ENCODE measurements at places on chromosomes 2 and 18.
A peak's percentile ranks its signal among the peaks of the same experiment; 100 is the strongest.

DNA sequence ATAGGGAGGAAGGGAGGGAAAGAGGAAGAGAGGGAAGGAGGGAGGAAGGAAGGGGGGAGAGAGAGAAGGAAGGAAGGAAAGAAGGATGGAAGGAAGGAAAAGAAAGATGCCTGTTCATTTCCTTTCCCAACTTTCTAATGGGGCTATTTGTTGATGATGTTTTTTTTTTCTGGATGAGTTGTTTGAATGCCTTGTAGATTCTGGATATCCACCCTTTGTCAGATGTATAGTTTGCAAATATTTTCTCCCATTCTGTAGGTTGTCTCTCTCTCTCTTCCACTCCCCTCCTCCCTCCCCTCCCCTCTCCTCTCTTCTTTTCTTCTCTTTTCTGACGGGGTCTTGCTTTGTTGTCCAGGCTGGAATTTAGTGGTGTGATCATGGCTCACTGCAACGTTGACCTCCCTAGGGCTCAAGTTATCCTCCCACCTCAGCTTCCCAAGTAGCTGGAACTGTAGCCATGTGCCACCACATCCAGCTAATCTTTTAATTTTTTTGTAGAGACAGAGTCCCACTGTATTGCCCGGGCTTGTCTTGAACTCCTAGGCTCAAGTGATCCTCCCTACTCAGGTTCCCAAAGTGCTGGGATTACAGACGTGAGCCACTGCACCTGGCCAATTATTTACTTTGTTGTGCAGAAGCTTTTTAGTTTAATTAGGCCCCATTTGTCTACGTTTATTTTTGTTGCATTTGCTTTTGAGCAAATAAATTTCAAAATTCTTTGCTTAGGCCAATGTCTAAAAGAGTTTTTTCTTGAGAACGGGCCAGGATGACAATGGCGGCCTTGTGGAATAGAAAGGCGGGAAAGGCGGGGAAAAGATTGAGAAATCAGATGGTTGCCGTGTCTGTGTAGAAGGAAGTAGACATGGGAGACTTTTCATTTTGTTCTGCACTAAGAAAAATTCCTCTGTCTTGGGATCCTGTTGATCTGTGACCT, 57.3 kb upstream of the FAM117B start:
- DNase-seq, result no peak

- no peak for DNase-seq
Observed at GRCh38 chr2:70851704-70852103, 16.1 kb upstream of the CD207 start.

DNA sequence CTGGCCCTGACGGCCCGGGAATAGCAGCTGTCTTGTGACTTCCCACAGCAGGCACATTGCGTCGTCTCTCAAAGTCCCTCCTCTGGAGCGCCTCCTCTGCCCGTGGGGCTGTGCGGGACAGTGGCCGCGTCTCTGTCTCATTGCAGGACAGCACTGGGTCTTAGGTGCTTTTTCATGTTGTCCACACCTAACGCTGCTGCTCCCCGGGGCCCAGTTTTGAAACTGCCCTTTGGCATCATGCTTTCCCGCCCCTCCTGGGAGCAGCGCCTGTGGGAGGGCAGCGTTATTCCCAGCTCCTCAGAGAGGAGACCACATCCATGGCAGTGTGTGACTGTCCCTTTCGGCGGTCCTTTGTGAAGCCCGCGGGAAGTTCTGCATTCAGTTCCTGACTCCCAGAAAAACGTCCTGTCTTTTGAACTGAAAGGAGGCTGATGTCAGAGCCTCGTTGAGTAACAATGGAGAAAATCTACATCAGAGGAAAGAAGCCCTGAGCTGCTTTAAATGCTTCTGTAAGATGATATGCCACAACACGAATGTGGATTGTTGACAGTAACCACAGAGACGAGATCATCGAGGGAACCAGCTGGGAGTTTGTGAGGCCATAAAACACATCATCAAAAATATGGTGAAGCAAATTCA, 226.0 kb downstream of the FAM210A start:
- DNase-seq, result no peak

- no peak for DNase-seq
Observed at GRCh38 chr2:53907582-53907981, 47.8 kb upstream of the GPR75 start.

GRCh38 chr2:236355911-236356310, 91.7 kb upstream of the ASB18 start:
- no peak for DNase-seq

GRCh38 chr2:27681841-27682240, 18.2 kb downstream of the SLC4A1AP start:
- no peak for DNase-seq

GRCh38 chr2:144681389-144681788, 161.5 kb upstream of the ZEB2 start:
- no peak for DNase-seq

GRCh38 chr2:65940856-65941255, 494.1 kb upstream of the MEIS1 start:
- DNase-seq, result no peak

- DNase-seq, result peak; percentile 22
Observed at GRCh38 chr2:174597345-174598047, at the start of gene WIPF1. TSS of gene WIPF1 (minus strand) at chr2:174597804. CDS start at chr2:174585573, 12,231 bp downstream.

DNA sequence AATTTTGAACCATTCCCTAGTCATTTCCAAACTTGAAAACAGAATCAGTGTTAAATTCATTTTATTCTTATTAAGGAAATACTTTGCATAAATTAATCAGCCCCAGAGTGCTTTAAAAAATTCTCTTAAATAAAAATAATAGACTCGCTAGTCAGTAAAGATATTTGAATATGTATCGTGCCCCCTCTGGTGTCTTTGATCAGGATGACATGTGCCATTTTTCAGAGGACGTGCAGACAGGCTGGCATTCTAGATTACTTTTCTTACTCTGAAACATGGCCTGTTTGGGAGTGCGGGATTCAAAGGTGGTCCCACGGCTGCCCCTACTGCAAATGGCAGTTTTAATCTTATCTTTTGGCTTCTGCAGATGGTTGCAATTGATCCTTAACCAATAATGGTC, 5.5 kb upstream of the MROH2A start:
- DNase-seq, result no peak

DNA sequence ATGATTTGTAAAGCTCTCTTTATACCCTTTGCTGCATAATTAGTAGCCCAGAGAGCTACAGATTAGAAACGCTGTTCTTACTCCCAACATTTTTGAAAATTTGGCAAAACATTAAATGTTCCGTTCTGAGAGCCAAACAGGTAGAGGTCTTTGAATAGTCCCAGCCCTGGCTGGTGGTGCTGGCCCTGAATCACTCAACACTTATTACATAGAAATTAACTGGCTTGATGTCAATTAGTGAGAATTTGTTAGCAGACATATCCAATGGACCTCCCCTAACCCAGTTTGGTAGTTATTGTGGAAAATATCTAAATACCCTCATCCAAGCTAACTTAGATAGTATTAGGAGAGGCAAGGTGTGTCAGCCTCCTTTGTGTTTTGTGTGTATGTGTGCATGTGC, 440.7 kb downstream of the MTX2 start:
- no peak for DNase-seq

- peak; percentile 47 for DNase-seq
Observed at GRCh38 chr2:174778085-174778981, 14.1 kb upstream of the CHRNA1 start.

DNA sequence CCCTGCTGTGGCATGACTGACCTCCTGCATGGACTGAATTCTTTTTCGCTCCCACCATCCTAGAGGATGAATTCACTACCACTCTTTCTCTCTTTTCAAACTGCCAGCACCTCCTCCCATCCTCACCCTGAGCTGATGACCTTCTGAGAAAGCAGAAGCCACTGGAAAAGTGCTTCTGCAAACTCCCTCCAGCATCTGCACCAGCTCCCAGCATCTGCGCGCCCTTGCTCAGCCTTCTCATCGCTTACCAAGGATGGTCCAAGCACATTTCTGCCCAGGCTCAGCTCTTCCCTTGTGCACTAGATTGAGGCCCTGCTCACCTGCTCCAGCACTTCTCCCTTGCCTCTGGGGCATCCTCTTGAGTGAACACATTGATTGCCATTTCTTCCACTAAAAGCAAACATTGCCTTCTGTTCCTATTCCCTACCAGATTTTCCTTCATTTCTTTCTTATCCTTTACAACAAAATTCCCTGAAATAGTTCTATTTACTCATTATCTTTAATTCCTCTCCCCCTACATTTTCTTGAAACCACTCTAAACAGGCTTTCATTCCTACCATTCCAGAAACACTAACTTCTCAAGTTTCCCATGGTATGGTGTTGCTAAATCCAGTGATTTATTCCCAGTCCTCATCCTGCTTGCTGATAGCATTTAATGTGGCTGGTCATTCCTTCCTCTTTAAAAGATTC, 42.7 kb upstream of the IL1RL1 start:
- no peak for DNase-seq

GRCh38 chr18:10863026-10863425, 286.3 kb downstream of the PIEZO2 start:
- DNase-seq, result no peak

DNA sequence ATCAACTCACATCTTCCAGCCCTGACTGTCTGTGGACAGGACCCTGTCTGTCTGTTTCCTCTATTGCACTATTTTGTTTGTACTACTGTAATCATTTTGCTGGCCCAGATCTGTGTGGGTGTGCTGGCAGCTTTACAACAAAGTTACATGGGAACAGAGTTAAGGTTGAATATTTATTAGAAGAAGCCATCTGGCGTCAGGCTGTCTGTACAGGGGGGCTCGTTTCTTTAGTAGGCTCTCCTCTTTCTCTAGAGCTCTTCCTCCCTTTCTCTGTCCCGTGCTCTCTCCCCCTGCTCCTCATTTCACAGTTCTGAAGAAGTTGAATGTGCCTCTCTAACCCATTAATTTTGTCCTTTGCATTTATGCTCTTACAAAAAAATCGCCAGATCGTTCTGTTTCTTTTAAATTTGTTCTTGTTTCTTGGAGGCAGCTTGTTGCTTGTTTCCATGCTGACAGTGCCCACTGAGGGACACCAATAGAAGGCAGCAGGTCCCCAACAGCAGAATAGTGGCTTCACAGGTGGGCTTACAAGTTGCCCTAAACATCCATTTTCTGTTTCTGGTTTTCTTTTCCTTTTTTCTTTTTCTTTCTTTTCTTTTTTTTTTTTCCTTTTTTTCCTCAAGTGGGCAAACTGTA, 315.2 kb upstream of the ZEB2 start:
- no peak for DNase-seq

- no peak for DNase-seq
Observed at GRCh38 chr2:197442857-197443256, 8.0 kb upstream of the SF3B1 start.

- no peak for DNase-seq
Observed at GRCh38 chr2:68226794-68227193, 25.5 kb downstream of the PPP3R1 start.

DNA sequence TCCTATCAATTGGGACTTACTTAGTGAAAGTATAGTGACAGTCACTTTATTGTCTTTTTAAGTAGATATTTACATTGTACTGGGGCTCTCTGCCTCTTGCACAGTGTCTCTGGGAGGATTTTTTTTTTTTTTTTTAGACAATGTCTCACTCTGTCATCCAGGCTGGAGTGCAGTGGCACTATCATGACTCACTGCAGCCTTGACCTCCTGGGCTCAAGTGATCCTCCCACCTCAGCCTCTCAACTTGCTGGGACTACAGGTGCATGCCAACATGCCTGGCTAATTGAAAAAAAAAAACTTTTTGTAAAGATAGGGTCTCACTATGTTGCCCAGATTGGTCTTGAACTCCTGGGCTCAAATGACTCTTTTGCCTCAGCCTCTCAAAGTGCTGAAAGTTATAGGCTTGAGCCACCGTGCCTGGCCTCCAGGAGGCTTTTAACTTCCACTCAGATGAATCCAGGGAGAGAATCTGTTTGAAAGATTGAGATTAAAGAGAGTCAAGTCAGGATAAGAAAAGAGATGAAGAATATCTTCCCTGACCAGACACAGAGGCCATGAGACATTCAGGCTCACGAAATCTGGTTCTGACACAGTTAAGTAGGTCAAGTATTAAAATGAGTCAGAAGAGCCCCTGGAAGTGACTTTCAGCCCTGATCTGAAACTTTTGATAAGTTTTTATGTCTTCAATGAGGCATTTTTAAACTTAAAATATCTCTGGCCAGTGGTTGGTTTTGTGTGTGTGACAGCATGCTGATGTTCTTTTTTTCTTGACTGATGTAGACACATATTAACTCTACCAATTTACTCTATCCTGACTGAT, 18.3 kb downstream of the ARHGEF33 start:
- DNase-seq, result no peak
